A549 treated with RU486 at 1 μM for 4 hours (cell line): ENCODE measurements at places on chromosomes 1 and 21. TPM values are rescaled to one million over a fixed set of nuclear protein-coding genes. Genes with fewer than 3 reads are reported as not detected.

SVBP gene
- 13.3 to 15.3 TPM (median 13.9 TPM) in 5 replicates for total RNA-seq

EPB41 gene
- total RNA-seq, result 4.4 to 6.3 TPM (median 5.8 TPM) in 5 replicates

CACHD1 gene
- total RNA-seq, result 1.5 to 2.1 TPM (median 1.7 TPM) in 5 replicates

TARBP1 gene
- 10.0 to 15.9 TPM (median 12.9 TPM) in 5 replicates for total RNA-seq

GNB1 gene
- 179 to 201 TPM (median 185 TPM) in 5 replicates for total RNA-seq

KRTAP21-2 gene
- not detected in 5 replicates for total RNA-seq

TMEM82 gene
- total RNA-seq, result not detected in 5 replicates

OLFML3 gene
- total RNA-seq, result 3.7 to 4.8 TPM (median 4.0 TPM) in 5 replicates

MSH4 gene
- not detected in 5 replicates for total RNA-seq
